ENCODE measurements at places on chromosomes 3 and 15.

DNA sequence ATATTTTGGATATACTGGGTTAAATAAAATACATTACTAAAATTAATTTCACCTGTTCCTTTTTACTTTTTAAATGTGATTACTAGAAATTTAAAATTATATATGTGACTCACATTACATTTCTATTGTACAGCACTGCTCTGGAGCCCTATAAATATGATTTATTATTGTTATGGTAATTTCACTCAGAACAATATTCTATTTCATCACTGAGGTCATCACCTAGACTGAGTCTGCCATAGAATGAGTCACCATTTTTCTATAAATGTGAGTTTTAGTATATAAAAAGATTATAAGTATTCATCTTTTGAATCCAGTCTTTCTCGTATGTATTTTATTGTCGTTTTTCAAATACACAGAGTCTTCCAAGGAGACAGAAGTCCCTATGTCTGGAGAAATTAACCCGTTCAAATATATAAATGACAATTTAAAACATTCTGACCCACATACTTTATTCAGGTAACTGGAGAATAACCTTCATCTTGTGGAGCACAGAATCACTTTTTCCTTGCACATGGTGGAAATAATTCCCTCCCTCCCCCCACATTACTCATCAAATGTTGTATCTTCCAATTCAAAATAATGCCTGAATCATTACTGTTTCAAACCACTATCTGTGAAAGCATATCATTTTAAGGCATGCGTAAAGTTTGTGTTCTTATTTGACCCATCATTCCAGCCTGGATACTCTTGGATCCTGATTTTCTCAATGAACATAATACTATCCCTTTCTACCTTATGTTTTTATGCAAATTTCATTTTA, 30.0 kb downstream of the CHST14 start:
- no peak for DNase-seq

DNA sequence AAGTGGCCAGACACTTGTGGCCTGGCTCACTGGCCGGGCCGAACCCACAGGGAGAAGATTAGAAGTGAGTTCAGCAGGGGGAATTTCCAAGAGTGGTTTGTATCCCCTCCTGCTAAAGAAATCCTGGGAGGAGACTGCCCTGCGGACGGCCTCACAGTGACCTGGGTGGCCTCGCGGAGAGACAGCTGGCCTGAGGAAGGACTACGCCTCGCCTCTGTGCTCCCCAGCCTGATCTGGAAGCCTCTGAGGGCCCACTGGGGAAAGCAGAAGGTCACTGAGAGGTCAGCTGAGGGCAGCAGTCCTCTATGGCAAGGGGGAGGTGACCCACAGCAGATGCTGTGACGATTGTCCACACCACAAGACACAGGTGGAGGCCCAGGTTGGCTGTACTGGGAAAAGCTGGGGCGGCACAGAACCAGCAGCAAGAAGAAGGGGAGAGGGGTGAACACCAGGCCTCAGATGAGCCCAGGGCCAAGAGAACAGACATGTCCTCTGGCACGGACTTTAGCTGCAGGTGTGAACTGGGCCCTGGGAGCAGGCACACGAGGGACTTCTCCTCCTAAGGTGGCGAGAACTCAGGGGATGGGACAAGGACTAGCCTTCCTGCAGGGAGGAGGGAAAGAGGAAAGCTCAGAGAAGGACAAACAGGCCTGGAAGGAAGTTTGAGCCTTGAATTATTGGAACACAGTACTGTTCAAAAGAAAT, 37.2 kb upstream of the DLG1 start:
- DNase-seq, result no peak

- DNase-seq, result peak; percentile 60
Observed at GRCh38 chr3:115239717-115240116, 92.6 kb upstream of the ZBTB20 start.

DNA sequence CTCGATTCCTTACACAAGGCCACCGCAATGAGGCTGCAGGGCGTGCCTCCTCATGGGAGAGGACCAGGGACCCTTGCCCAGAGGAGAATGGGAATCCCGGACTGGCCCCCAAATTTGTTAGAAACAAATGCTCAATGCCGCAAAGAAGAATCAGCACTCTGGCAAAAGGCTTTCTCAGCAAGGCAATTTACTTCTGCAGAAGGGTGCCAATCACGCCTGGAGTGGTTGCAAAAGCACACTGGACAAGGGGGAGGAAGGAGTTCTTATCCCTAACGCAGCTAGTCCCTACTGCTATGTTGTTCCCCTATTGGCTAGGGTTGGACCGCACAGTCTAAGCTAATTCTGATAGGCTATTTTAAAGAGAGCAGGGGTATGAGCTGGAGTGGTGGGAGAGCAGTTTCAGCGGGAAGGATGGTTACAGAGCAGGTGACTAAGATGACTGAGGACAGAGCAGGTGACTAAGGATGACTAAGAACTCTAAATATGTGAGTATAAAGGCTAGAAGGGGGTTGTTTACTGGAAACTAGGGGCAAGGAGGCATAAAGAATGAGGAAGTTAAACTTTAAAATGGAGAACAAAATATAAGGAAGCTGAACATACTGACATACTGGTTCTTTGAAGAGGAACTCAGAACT, 48.5 kb downstream of the KATNBL1 start:
- DNase-seq, result no peak

GRCh38 chr3:24615177-24615576, 120.5 kb upstream of the THRB start:
- no peak for DNase-seq

- no peak for DNase-seq
Observed at GRCh38 chr3:143031327-143031726, 30.0 kb downstream of the U2SURP start.

GRCh38 chr15:78222745-78223395, 11.5 kb downstream of the ACSBG1 start:
- no peak for DNase-seq

GRCh38 chr3:29536016-29536758, 255.3 kb downstream of the RBMS3 start:
- no peak for DNase-seq

DNA sequence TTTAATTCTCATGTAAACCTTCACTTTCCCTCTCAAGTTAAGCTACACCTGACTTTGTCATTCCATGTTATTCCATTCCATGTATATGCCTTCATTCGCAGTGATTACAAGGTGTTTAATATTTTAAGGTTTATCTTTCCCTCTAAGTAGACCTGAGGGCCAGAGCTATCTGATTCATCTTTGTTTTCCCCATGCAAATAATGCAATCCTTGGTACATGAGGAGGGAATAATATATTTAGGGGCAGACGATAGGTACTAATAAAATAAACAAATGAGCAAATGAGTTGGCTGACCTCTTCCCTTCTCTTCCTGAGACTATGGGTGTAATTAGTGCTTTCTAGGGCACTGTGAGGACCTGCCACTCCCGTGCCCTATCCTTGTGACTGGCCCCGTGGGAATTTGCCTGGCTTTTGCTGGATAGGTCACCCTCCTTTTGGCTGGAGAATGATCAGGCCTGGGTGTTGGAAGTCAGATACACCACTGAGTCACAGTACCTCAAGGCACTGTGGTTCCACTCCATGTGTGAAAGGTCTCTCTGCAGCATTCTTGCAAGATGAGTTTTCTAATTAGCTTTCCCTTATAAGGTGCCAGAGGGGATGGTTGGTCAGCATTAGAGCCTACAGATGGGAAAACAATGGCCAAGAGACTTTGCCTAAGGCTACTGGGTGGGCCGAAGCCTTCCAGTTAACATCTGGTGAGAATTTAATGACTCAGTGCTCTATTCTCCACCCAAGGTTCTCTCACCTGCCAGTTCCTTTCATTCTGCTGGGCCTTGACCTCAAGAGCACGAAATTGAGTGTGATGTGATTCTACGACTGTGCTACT, 183.2 kb downstream of the P3H2 start:
- peak; percentile 91 for DNase-seq

DNA sequence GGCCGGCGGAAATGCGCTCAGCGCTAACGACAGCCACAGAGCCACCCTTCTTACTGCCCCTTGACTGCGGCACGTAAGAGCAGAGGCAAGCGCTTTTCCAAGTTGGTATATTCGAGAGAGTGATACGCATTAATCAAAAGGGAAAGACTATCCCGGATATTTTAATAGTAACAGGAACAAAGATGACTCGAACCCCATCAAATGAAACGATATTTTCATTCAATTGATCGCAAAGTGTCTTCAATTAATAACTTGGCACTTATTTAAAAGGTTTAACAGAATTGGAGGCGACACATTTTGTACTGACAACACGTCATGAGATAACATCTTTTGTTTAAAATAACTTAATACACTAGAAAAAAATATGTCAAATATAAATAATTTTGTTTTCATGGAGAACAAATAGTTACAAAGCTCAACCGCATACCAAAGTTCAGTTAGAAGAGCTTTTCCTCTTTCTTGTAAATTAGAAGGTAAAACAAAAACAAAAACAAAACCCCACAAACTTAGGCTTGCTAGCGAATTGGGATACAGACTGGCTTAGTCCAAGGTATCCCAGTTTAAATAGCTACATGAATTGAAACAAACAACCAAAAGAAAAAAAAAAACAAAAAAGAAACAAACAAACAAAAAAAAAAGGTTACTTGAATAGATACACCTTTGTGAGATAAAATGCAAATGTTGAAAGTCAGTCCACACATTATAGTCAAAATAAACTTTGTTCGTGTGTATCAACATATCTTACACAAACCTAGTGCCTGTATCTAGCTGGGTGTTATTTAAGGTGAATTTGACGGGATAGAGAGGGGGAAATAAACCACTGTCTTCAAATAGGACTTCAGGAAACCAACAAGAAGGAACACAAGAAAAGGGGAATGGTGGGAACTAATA, 10.2 kb downstream of the SHOX2 start:
- no peak for DNase-seq

- no peak for DNase-seq
Observed at GRCh38 chr3:173819368-173819767, 421.8 kb downstream of the NLGN1 start.

- DNase-seq, result no peak
Observed at GRCh38 chr3:149941186-149941585, 29.5 kb downstream of the PFN2 start.

GRCh38 chr15:85609492-85609891, 185.2 kb downstream of the KLHL25 start:
- DNase-seq, result no peak

DNA sequence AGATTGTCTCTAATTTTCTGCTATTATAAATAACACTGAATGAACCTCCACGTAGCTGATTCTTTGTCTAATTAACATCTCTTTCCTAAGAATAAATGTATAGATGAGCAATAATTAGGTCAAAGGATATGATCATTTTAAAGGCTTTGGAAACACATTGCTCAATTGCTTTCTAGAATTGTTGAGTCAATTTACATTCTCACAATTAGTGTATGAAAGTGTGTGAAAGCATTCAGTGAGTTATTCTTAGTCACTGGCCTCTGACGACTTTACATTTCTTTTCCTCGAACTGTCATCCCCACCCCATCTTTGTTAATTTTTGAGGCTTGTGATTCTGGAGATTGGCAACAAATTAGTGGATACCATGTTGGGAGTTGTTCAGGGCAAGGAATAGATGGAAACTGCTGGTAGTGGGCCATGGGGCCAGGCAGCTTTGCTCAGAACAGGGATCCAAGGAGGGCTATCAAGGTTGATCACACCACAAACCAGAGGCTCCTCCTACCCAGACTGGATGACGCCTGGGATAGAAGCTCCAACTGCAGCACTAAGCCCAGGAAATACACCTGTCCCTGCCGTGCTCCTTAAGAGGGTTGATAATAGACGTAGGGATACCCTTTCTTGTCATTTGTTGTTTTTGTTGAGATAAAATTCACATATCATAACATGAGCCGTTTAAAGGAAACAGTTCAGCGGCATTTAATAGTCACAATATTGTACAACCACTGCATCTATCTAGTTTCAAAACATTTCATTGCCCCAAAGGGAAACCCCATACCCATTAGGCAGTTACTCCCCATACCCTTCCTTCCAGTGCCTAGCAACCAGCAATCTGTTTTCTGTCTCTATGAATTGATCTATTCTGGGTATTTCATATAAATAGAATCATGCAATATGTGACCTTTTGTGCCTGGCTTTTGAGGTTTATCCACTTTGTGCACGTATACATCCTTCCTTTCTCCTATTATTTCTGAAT, 27.9 kb downstream of the EIF1B start:
- DNase-seq, result no peak

GRCh38 chr15:64894395-64895056, 17.2 kb upstream of the ANKDD1A start:
- no peak for DNase-seq

- no peak for DNase-seq
Observed at GRCh38 chr3:192422321-192422996, 304.9 kb downstream of the FGF12 start.

- no peak for DNase-seq
Observed at GRCh38 chr15:33912326-33912725, 56.0 kb upstream of the CHRM5 start.

DNA sequence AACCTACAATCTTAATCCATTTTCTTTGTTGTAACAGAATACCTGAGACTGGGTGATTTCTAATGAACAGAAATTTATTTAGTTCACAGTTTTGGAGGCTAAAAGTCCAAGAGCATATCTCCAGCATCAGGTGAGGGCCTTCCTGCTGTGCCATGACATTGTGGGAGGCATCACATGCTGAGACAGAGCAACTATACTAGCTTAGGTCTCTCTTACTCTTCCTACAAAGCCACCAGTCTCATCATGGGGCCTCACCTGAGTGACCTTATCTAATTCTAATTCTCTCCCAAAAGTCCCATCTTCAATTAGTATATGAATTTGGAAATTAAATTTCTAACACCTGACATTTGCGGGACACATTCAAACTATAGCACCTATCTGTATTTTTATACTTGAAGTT, 247.1 kb upstream of the MRPL3 start:
- no peak for DNase-seq

DNA sequence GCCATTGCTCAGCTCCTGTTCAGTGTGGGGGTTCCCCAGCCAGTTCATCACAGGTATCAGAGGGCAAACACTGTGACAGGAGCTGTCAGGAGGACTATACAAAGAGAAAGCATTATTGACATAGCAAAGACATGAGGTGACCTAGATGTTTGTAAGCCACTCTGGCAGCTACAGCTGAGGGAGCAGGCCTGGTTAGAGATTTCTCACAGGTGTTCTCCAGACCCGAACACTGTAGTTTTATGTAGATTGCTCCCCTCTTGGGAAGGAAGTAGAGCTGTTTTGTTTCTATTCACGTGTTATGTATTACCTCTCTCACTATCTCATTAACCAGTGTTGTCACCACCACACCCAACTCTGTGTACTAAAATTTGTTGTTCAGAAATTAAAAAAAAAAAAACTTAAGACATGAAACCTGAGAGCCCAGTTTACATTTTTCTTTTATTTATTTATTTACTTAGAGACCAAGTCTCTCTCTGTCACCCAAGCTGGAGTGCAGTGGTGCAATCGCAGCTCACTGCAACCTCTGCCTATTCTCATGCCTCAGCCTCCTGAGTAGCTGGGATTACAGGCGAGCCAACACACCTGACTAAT, 123.7 kb downstream of the RBPMS2 start:
- no peak for DNase-seq

DNA sequence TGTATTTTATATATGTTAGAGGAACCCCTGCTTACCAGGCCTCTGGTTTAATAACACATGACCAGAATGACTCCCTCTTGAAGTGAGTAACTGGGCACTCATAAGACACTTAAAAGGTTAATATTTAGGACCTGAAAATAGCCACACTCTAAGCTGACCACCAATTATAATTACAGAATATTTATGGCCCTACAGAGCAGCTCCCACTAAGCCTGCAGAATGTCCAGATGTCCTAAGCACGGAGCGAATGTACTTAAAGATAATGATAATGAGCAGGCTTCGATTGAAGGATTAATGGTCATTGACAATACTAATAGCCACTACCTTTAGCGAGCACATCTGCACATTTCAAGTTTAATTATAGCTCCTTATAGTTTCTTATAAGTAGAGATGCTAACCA, 22.8 kb upstream of the KCTD6 start:
- no peak for DNase-seq

Data from fibroblast of the conjunctiva (primary cell).